Omental fat pad (tissue), 4 donors: ENCODE measurements at places on chromosomes 4 and X.
A peak's percentile ranks its signal among the peaks of the same experiment; 100 is the strongest.

DNA sequence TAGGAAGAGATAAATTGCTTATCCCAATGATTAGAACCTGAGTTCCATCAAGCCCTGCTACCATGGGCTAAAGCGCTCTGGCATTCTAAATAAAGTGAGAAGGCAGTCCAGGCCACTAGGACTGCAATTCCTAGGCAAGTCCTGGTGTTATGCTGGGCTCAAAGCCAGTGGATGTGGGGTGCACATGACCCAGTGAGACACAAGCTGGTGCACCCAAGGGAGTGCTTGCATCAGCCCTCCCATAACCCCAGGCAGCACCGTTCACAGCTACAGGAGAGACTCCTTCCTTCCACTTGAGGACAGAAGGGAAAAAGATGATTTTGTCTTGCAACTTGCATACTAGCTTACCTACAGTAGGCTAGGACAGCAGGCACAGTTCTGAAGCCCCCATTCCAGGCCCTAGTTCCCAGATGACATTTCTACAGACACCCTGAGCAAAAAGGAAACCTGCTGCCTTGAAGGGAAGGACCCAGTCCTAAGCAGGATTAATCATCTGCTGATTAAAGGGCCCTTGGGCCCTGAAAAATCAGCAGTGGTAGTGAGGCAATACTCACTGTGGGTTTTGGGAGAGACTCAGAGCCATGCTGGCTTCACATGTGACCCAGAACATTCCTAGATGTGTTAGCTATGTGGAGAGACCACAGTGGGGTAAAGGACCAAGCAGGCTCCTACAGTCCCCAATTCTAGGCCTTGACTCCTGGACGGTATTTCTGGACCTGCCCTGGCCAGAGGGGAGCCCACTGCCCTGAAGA is 77.8 kb downstream of the KLHL13 start:
- no peak for DNase-seq

DNA sequence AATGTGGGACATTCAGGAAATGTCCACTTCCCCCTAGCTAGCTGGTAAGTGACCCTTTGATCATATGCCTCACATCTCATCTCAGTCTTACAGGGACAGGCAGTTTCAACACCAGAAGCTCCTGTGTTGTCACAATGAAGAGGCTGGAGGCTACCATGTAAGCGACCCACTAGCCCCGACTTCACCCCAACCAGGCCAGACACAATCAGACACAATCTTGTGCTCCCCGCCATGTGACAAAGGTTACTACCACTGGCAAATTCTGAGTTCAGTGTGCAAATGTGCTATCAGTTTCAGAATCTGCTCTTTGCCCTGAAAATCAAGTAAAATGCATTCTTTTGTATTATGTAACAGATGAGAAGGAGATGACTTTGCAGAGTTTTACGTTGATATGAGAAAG is 56.9 kb upstream of the STS start:
- no peak for DNase-seq

- DNase-seq: no peak
Observed at GRCh38 chr4:138981930-138982390, 33.6 kb upstream of the NOCT start.

DNA sequence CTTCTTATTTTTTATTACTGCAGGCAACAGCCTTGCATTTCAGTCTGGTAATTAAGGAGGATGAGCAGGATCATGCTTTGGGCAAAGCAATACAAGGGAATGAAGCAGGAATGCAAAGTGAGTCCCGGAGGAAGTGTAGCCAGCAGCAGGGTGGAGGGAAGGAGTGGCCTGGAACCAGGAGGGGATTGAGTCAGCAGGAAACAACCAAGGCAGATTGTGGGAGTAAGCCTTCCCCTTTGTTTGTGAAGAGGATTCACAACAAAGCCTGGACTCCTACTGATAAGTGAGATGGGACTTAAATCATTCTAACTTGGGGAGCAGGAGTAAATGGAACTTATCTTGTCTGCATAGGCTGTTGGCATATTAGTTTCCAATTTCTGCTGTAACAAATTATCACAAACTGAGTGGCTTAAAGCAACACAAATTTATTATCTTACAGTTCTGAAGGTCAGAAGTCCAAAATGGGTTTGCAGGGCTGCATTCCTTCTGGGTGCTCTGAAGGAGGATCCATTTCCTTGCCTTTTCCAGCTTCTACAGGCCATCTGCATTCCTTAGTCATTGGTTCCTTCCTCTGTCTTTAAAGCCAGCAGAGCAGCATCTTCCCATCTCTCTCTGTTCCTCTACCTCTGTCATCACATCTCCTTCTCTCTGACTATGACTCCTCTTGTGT is 93.2 kb upstream of the AP1S2 start:
- DNase-seq: no peak

DNA sequence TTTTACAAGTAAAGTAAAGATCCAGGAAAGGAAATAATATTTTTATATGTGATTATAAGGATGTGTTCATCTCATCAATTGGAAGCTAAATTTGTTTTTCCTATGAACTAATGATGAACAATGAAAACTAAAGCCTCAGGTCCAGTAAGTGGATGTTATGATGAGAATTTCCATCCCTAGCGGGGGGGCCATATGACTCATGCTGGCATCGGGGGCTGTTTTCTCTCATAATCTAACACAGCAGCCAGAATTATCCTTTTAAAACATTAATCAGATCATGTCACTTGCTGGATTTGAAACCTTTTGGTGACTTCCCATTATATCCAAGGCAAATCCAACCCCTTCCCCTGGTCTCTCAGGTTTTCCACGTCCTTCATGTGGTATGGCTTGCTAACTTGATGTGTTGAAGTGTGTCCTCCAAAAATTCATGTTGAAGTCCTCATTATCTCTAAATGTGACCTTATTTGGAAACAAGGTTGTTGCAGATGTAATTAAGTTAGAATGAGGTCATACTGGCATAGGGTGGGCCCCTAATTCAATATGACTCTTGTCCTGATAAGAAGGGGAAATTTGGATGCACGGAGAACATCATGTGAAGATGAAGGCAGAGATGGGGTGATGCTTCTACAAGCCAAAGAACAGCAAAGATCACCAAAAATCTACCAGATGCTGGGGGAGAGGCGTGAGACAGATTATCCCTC is 96.8 kb downstream of the AKAP4 start:
- DNase-seq: no peak

GRCh38 chr4:91111556-91111955 is 984.4 kb downstream of the CCSER1 start:
- DNase-seq: no peak

- DNase-seq: no peak
Observed at GRCh38 chrX:105463473-105463872, 243.0 kb upstream of the TEX13A start.

DNA sequence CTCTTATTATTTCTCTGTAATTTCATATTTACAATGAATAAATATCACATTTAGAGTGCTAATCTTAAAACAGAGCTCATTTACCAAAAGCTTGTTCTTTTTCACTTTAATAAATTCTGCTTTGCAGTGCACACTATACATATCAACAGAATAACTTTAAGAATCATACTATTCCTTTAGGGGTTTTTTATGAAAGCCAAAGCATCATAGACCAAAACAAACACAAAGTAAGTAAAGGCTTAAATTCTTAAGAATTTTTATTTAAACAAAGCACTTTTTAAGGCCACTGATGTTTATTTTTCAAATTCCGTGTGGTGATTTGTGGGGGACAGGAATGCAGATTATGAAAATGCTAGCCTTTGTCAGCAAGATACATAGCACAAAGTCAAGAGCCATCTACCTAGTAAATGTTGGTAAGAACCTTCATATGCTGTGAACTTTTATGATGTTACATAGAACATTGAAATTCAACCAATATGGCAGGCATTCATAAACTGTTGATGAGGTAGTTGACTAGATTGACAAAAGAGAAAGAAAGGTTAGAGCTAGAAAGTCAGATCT is 17.8 kb downstream of the TIGD2 start:
- DNase-seq: no peak

DNA sequence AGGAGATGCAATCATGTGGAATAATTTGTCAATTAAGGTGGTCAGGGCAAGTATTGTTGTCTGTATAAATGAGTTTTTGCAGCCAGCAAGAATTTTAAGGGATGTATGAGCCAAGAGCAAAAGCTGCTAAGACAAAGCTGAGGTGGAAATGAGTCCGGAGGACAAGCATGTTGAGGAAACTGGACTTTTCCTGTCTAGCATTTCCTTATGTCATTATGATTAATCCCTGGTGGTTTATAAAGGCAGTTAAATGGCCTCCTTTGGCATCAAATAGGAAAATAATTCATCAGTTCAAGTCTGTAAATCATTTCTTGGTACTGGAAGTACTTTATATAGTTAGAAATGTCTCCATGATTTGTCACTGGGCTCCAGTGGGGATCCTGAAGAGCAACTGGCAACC is 61.6 kb upstream of the TEX13A start:
- DNase-seq: no peak

DNA sequence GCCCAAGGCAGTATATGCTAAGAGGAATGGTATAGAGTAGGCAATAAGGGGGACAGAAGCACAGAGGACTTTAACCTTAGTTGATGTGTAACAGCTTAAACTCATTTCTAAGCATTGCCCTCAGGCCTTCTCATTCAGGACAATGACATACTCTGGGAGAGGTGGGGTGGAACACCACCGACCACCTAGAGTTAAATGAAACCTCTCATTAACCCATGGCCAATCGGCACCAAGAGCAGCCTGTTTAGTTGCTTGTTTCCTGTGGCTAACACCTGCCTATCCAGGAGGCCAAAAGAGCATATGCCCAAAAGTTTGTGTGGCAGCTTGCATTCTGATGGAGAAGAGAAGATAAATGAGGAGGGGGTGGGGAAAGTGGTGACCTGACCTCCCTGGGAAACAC is 88.7 kb upstream of the PLAC1 start:
- DNase-seq: no peak

DNA sequence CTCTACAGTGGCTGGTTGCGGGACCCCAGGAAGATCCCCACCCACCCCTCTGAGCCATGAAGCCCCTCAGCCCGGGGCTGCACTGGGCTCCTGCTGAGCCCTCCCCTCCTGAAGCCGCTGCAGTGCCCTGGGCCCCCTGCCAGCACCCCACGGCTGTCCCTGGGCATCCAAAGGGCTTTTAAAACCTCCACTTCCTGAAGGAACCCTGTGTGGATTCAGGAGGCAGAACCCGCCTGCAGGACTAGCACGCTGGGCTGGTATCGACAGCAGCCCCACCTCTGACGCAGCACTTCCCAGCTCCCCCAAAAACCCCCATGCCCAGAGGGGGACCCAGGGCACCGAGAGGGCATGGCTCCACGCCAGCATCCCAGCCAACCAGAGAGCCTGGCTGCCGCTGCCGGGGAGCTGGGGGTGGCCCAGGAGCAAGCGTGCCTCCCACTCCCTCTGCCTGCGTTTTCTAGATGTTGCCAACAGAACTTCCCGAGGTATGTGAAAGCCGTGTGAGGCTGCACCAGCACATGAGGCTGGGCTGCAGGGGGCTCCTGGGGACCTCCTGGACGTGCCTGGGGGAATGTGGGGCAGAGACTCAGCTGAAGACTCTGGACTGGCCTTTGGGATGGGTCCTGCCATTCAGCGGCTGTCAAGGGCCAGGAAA is 6.3 kb downstream of the MXD4 start:
- peak; percentile 28 for DNase-seq

GRCh38 chr4:95548738-95549245 is at the start of gene UNC5C:
Gene UNC5C, minus strand, starts transcription at chr4:95548973.
- DNase-seq: no peak

- DNase-seq: no peak
Observed at GRCh38 chrX:44570522-44570921, 27.9 kb upstream of the FUNDC1 start.
